Activated CD4-positive, alpha-beta T cell treated with anti-CD3 and anti-CD28 coated beads, Interleukin-2, Interleukin-6, amounts not matched to agents 100 ng/mL and 50 ng/mL, durations not matched to agents 16 hours and 8 hours (primary cell): ENCODE measurements at places on chromosomes 6 and 20.

DNA sequence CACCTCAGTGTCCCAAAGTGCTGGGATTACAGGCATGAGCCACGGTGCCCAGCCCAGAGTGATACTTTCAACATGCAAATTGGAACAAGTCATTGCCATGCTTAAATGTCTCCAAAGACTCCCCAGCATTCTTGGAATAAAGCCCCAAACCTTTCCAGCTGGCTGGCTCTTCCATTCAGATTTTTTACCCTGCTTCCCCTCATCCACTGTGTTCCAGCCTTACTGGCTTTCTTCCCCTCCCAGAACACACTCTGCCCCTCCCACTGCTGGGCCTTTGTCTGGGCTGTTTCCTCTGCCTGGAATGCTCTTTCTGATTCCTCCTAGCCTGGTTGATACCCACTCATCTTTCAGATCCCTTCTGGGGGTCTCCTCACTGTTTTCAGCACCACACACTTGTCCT is 40.1 kb upstream of the NNAT start:
- no peak for DNase-seq

GRCh38 chr6:113873043-113873667 is 16.0 kb downstream of the MARCKS start:
- peak; percentile 16 for DNase-seq

GRCh38 chr6:104014163-104014959 is 845.4 kb downstream of the HACE1 start:
- DNase-seq, result no peak

DNA sequence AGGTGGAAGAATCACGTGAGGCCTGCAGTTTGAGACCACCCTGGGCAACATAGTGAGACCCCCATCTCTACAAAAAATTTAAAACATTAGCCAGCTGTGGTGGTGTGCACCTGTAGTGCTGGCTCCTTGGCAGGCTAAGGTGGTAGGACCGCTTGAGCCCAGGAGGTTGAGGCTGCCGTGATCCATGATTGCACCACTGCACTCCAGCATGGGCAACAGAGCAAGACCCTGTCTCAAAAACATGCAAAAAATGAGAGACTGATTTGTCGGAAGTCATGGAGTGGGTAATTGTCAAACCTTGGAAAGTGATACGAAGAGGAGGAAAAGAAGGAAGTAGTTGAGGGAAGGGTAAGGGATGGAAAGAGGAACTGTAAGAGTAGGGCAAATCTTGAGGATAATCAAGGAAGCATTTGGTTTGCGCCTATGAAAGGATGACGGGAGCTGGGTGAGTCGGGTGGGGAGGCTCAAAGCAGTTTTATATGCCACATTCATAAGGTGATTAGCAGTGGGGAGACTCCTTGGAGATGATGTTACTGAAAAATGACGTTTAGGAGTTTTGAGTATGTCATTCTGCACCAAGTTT is 14.5 kb downstream of the L3MBTL3 start:
- DNase-seq, result no peak

- no peak for DNase-seq
Observed at GRCh38 chr20:31922588-31922987, 29.3 kb downstream of the PDRG1 start.

DNA sequence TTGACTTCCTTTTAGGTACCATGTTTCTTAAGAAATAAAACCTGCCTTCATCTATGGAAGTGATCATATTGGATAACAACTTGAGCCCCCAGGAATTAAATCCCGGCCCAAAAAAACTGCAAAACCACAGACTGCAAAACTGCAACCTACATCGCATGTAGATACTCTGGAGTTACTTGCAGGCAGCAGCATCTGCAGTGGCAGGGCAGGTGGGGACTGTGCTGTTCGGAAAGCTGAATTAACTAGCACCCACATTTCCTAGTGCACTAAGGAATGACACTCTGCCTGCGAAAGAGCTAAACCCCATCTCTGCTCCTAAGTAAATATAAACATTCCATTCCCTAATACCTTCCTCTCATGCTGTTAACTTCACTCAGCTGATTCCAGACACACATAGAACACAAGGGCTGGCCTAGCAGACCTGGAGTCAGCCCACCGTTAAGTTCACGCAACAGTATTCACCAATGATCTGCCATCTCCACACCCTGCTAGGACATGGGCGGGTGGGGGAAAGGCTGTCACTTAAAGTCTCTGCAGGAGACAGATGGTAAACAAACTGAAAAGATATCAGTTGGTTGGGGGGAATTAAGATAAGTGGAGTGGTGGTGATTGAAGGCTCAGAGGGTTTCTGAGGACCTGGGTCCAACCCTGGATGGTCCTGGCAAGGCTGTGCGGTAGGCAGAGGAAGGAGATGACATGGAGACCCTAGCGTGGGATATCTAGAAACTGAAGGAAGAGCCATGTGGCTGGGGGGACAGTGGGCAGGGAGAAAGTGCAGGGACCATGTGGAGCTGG is 128.4 kb downstream of the SYCP2 start:
- no peak for DNase-seq

DNA sequence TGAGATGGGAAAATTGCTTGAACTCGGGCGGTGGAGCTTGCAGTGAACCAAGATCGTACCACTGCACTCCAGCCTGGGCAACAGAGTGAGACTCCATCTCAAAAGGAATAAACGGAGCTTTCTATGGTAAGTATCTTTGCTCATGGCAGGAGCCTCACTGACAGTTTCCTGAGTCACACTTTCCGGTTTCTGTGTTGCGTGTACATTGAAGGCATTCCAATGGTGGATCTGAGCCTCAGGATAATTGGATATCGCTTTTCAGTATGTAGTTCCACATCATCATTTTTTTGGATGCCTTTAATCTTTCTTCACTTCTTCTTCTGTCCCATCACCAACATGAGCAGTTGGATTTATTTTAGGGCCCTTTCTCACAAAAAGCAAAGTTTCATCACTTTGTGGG is 28.6 kb upstream of the GTSF1L start:
- DNase-seq, result no peak

GRCh38 chr6:157484181-157484580 is 103.2 kb downstream of the ZDHHC14 start:
- no peak for DNase-seq

- DNase-seq, result no peak
Observed at GRCh38 chr6:1868561-1869261, 259.0 kb downstream of the FOXC1 start.

- no peak for DNase-seq
Observed at GRCh38 chr6:116221067-116221466, 32.8 kb downstream of the TSPYL4 start.

DNA sequence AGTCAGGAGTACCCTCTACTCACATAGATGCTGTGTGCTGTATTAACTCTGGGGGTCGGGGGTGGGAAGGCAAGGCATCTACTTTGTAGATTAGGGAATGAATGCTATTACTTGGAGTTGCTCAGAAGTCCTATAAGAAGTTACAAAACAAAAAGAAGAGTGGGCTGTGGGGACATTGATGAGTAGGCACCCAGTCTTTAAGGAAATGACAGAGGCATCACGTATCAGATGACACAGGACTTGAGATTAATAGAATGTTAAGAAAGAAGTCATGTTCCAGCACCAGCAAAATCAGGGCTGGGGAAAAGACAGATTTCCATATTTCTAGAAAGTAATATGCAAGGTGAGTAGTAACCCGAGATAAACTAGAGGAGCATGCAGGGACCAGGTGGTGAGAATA is 19.0 kb upstream of the STXBP5 start:
- DNase-seq, result no peak

GRCh38 chr6:39037707-39038106 is 10.9 kb upstream of the GLP1R start:
- DNase-seq, result no peak

DNA sequence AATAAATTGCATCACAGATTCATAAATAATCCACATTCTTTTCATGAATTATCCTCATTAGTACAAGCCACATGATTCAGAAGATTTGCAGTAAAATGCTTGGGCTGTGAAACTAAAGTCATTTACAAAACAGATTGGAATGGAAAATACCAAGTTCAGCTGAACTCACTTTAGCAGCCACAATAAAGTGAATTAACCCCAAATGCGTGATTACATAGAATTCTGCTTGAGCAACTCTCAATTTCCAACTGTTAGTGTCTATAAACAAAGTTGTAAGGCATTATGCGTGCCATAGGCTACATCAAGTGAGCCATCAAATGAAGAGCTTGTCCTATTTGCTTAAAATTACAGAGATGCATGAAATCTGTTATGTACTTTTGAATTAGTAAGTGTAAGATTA is 60.4 kb upstream of the GFRAL start:
- DNase-seq, result no peak

- DNase-seq, result no peak
Observed at GRCh38 chr6:151181706-151182363, 57.9 kb upstream of the AKAP12 start.

DNA sequence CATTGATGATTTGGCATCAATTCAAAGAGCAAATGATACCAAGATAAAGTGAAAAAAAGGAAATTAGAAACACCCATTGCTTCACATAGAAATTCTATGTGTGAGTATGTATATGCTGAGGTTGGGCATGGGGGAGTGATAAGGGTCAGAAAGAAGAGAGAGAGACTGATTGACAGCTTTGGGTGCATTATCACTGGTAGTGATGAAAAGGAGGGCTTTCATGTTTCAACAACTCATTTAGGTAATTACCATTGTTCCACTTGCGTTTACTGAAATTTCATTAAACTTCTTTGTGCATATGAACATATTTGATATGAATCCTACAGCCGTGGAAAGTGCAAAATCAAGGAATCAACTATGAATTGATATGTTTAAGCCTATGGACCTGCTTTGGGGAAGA is 84.7 kb downstream of the ADGRB3 start:
- DNase-seq, result no peak
